T follicular helper cell (primary cell): ENCODE measurements at places on chromosomes 13 and 19.

DNA sequence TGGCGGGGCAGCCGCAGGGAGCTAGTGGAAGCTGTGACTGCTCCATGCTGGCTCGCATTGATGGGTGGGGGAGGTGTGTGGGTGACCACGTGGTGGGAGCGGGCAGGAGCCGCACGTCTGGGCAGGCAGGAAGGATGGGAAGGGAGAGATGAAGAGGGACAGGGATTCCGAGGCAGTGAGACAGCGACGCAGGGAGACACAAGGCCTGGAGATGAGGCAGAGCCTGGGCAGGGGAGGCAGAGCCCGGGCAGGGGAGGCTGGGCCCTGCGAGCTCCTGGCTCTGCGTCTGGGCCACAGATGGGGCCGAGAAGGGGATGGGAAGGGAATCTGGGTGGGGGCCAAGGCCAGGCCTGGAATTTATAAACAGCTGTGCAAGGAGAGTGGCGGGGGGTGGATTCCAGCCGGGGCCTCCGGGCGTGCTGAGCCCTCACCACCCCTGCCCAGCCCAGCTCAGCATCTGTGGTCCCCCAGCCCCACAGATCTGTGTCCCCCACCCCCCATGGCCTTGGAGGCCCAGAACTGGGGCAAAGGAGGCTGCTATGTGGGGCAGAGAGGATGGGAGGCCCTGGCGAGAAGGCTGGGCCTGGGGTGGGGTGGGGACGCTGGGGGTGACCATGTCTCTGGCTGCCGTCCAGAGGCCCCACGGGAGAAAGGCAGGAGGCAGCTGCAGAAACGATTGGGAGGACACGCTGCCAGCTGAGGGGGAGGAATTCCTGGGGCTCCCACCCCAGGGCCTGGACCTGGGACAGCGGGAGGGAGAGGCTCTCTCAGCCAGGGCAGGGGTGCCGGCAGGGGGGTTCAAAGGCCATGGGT lies 6.0 kb downstream of the EHD2 start:
- DNase-seq: no peak

DNA sequence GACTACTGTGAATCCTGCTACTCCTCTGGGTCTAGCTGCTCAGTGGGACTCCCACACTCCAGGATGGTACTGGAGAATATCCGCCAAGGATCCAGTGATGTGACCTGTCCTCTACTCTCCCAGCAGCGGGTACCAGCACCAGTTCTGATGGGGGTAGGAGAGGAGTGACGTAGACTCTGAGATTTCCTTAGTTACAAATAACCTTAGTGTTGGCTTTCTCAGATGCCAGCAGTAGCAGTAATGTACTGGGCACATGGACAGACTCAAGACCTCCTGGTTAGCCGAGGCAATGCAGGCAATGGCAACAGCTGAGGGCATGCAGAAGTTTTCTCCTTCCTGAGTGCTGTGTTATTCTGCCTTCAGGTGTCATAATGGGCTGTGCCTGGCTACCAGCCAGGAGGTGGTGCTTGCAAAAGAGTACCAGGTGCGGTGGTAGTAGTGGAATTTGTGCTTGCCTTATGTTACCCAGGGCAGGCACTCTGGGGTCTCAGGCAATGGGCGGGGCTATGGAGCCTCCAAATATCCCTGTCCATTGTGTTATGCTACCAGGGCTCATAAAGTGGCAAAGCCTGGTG lies 105.3 kb upstream of the KLF5 start:
- no peak for DNase-seq

- no peak for DNase-seq
Measured at GRCh38 chr13:76285463-76285862, 600.7 kb downstream of the KCTD12 start.

DNA sequence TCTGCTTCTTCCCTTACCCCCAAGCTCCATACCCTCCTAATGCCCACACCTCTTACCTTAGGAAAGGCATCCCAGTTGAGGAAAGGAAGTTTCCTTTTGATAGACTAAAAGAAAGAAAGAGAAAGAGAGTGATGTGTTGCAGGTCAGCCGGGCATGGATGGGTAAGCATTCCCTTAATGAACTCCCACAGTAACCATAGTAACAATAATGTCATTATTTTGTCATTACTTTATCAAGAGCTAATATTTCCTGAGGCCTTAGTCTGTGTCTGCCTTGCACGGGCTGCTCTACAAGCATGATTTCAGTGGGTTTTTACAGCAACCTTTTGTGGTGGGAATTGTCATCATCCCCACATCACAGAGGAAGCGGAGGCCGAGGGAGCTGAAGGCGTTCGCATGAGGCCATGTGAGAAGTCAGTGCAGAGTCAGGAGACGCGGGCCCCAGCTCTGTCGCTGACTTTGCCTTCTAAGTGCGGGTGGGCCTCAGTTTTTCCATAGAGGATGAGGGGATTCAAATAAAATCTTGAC lies 2.5 kb downstream of the KRTDAP start:
- DNase-seq: no peak

DNA sequence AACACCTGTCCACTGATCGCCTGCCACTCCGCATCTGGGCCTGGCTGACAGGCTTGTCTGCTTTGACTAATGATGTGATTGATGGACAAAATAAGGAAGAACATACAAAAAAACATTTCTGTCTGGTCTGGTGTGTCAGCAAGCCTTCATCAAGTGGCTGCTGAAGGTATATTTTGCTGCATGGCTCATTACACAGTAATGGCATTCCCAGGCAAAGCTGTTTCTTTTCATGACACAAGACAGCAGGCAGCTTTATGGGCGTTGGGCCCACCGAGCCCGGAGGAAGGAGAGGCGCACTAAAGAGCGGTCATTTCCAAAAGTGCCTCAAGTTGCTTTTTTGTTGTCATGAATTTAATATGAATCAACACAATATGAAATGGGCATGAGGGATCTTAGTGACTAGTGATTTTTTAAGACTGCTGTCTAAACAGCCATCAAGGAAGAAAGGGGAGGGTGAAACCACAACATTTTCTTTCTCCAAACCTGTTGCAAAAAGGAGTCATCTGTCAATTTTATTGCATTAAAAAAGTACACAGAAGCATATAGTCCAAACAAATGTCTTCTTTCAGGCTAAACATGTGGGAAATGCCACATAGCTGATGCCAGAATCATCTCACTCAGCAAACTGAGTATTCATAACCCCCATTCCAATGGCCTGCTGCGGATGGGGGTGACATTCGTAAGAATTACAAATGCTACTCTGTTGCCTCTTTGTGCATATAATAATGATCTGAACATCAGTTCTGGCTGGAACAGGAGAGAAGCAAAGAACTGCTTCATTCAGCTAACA lies 476.6 kb downstream of the ZNF536 start:
- no peak for DNase-seq

GRCh38 chr19:17073869-17074633 lies 1.2 kb downstream of the HAUS8 start:
- DNase-seq: no peak

DNA sequence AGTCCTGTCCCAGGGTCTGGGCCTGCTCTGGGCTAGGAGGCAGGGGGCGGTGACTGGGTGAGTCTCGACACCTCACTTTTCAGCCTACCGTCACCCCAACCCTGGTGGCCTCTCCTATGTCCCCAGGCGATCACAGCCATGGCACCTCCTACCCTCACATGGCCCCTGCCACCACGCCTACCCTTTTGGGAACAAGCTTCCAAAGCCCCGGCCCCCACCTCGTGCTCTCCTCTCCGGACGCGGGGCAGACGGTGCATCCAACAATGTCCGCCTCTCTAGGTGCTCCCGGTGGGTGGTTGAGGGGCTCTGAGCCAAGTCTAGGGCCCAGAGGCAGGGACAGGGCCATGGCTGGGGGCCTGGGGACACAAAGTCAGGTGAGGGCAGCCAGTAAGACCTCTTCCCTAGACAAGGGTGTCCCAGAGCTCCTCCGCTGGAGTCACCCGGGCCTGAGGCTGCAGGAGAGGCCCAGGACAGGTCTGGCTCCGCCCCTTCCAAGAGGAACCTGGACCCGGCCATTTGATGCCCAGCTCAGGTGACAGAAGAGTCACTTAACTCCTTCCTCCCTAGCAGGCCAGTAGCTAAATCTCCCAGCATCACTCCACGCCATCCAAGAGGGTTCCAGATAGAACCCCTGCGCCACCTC lies at the start of gene SYNE4:
SYNE4 (minus strand) TSS at position 478 of the 643 bp plus-strand sequence; CDS start at position 346, 132 bp downstream.
- no peak for DNase-seq

GRCh38 chr13:63636316-63636993 lies 2220.8 kb upstream of the PCDH20 start:
- DNase-seq: no peak

- DNase-seq: no peak
Measured at GRCh38 chr13:34747507-34747906, 194.6 kb upstream of the NBEA start.

DNA sequence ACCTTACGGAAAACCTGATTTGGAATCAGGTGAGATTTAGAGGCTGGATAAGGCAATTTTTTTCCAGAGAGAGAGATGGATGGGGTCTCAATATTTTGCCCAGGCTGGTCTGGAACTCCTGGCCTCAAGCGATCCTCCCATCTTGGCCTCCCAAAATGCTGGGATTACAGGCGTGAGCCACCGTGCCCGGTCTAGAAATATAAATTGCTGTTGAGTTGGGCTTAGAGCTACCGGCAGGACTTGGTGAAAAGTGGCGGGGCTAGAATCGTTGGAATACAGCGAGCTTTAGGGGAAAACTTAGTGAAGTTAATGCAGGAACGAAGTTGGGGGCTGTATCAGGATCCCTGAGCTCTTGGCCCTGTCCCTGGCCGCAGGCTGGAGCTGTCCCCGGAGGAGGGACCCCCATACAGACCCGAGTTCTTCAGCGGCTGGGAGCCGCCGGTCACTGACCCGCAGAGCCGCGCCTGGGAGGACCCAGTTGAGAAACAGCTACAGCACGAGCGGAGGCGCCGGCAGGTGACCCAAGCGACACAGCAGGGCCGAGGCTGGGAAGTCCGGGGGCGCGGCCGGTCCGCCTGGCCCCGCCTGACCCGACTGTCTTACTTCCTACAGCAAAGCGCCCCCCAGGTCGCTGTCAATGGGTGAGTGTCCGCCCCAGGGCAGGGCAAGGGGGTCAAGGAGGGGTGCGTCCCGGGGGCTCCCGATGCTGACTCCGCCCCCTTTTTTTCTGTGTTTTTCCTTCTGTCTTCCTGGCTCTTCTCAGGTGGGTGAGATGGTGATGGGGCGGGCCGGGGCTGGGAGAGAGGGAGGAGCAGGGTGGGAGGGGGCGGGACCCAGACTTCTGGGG lies 7.6 kb downstream of the EPS8L1 start:
- no peak for DNase-seq

DNA sequence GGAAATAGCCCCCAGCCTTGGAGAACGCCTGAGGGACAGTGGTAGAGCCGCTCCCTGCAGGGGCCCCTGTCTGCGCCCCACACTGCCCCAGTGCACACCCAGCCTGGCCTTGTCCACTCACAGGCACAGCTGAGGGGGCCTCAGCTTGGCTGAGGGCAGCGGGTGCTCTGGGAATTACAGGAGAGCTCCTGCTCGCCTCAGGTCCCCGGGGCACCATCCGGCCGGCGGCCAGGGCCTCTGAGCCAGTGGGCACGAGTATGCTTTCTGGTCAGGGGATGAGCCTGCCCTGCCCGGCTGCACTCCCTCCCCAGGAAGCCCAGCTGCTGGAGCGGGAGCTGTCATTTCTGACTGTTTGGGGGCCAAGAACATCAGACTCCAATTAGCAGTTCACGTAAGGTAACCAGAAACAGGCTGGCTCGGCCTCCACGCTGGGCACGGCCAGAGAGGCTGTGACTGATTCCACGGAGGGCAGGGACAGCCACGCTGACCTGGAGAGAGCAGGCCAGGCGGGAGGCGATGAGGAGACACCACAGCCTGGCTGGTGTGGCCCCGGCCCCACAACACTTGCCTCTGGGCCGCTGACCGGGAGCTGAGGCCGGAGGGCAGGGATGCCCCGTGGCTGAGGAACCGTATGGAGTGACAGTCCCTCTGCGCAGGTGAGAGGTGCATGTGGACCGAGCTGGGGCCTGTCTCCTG lies 15.4 kb downstream of the CEBPG start:
- DNase-seq: no peak

DNA sequence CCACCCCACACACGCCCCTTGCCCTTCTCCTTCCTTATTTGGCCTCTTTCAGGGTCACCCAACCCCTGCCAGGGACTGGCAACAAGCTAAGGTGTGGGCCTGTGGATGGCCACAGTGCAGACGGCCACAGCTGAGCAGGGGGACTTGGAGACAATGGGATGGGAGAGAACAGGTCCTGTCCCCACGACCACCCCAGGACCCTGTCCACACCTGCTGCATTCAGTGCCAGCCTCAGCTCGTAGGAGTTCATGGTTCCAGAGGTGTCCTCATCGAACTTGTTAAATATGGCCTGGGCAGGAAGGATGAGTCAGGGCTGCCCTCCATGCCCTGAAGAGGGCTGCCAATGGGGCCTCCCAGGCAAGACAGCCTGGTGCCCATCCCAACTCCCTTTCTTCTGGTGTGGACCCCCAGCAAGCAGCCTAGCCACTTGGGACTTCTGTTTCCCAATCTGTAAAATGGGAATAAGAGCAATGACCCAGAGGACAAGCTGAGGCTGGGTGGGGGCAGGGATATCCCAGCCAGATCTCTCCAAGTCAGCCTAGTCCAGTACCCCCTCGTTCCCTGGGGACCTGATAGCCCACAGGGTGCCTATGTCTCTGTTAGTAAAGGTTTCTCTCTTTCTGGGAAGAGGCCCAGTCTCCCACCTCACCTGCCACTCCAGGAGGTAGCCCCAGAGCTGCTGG lies 10.6 kb downstream of the CAPN12 start:
- no peak for DNase-seq

GRCh38 chr13:60326273-60326672 lies 70.7 kb upstream of the TDRD3 start:
- no peak for DNase-seq

DNA sequence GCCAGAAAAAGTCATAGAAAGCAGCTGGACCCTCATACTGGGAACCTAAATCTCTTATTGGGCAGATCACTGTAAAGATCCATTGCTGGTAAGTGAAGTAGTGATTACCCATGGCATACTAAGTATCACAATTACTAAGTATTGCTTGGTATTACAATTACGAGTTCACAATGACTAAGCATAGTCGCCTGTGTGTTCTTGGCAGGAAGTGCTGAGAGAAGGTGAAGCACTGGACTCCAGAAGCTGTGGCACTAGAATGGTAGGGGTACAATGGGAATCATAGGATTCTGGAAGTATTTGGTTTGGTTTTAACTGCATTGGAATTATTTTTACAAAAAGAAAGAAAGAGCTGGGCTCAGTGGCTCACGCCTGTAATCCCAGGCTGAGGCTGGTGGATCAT lies 20.3 kb downstream of the LGALS16 start:
- DNase-seq: no peak

GRCh38 chr19:31002518-31003244 lies 346.6 kb downstream of the TSHZ3 start:
- no peak for DNase-seq

- DNase-seq: no peak
Measured at GRCh38 chr13:46803586-46803985, 6.6 kb upstream of the ESD start.

- DNase-seq: no peak
Measured at GRCh38 chr19:27860309-27860934, 1352.5 kb downstream of the UQCRFS1 start.

GRCh38 chr13:95492044-95492801 lies 60.3 kb upstream of the CLDN10 start:
- no peak for DNase-seq
